ENCODE measurements at places on chromosomes 16 and 17. TPM values are rescaled to one million over a fixed set of nuclear protein-coding genes. Genes with fewer than 3 reads are reported as not detected.

DDX19B gene
- polyA plus RNA-seq, result 11.1 TPM

HIC1 gene
- polyA plus RNA-seq, result 1.4 TPM

CLEC18B gene
- 7.6 TPM for polyA plus RNA-seq

ABCC12 gene
- not detected for polyA plus RNA-seq

CCDC154 gene
- polyA plus RNA-seq, result 1.4 TPM

ALOX15B gene
- not detected for polyA plus RNA-seq

ZNF423 gene
- not detected for polyA plus RNA-seq

SLC38A8 gene
- not detected for polyA plus RNA-seq

CD79B gene
- polyA plus RNA-seq, result not detected

KRT24 gene
- not detected for polyA plus RNA-seq

PTX4 gene
- polyA plus RNA-seq, result not detected

HOXB2 gene
- 97.7 TPM for polyA plus RNA-seq

KRT39 gene
- polyA plus RNA-seq, result not detected

RAB34 gene
- polyA plus RNA-seq, result 0.44 TPM

DNAH9 gene
- polyA plus RNA-seq, result not detected

FLYWCH1 gene
- polyA plus RNA-seq, result 20.4 TPM

TBX6 gene
- polyA plus RNA-seq, result 0.51 TPM

ZFPM1 gene
- 5.5 TPM for polyA plus RNA-seq

ADAMTS18 gene
- polyA plus RNA-seq, result not detected

KRT9 gene
- polyA plus RNA-seq, result not detected

ASB16 gene
- polyA plus RNA-seq, result 0.23 TPM

CCL4 gene
- polyA plus RNA-seq, result 0.13 TPM

HSPB9 gene
- 0.13 TPM for polyA plus RNA-seq

GCGR gene
- not detected for polyA plus RNA-seq

NKD1 gene
- polyA plus RNA-seq, result not detected

FOXJ1 gene
- polyA plus RNA-seq, result not detected

NLRC3 gene
- 0.03 TPM for polyA plus RNA-seq

PDILT gene
- not detected for polyA plus RNA-seq

TNFSF12 gene
- polyA plus RNA-seq, result 0.95 TPM

KRTAP2-3 gene
- polyA plus RNA-seq, result not detected

PPP1R27 gene
- 4.2 TPM for polyA plus RNA-seq

ATP1B2 gene
- polyA plus RNA-seq, result 1.6 TPM

CDH13 gene
- not detected for polyA plus RNA-seq

PRAC1 gene
- polyA plus RNA-seq, result not detected

All from K562 (cell line).